ENCODE measurements at places on chromosomes 7 and 10.
A peak's percentile ranks its signal among the peaks of the same experiment; 100 is the strongest.

- DNase-seq, result no peak
Measured at GRCh38 chr10:83289373-83289772, 849.9 kb upstream of the GHITM start.

GRCh38 chr7:90267263-90267858 is 22.4 kb downstream of the CFAP69 start:
- DNase-seq, result no peak

DNA sequence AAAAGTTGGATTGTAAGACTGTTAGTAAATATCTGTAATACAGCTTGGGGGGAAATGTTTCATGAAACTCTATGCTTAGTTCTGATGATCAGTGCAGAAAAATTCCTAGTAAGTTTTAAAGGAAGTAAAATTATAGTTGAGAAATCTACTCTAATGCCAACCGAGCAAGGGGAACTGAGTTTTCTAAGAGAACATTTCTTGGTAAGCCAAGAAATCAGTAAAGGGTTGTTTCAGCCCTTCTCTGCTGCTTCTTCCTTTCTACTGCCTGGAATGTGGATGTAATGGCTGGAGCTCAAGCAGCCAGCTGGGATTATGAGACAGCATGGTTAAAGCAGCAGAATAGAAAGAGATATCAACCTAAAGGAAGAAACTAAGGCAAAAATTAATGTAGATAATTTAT is 15.9 kb upstream of the AKR1B1 start:
- no peak for DNase-seq

GRCh38 chr10:17669185-17669872 is 25.4 kb downstream of the STAM start:
- DNase-seq, result no peak

DNA sequence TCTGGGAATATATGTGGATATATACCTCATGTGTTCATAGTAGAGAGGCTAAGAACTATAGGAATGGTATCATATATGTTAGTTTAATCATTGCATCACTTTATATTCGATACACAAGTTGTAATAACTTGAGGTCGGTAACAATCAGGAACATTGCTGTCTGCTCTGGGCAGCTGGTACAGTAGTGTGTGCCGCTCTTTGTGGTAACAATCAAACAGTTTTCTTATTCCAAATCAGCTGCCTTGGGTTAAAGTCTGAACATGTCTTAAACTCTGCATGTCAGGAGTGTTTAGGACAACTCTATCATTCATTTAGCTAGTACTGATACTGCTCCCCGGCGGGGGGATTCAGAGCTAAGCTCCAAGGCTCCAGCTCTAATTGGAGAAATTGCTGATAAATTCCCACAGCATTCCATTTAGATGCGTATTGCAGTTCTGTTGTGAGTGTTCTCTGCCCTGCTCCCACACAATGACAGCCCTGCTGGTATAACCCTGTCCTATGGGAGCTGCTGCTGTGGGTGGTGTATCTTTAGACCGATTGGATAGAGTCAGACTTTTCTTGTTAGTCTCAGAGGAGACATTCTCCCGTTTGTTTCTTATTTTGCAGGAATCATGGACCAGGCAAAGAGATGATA is 707.5 kb upstream of the FZD8 start:
- DNase-seq, result no peak

GRCh38 chr10:73867126-73867807 is 7.1 kb downstream of the CAMK2G start:
- DNase-seq, result no peak

DNA sequence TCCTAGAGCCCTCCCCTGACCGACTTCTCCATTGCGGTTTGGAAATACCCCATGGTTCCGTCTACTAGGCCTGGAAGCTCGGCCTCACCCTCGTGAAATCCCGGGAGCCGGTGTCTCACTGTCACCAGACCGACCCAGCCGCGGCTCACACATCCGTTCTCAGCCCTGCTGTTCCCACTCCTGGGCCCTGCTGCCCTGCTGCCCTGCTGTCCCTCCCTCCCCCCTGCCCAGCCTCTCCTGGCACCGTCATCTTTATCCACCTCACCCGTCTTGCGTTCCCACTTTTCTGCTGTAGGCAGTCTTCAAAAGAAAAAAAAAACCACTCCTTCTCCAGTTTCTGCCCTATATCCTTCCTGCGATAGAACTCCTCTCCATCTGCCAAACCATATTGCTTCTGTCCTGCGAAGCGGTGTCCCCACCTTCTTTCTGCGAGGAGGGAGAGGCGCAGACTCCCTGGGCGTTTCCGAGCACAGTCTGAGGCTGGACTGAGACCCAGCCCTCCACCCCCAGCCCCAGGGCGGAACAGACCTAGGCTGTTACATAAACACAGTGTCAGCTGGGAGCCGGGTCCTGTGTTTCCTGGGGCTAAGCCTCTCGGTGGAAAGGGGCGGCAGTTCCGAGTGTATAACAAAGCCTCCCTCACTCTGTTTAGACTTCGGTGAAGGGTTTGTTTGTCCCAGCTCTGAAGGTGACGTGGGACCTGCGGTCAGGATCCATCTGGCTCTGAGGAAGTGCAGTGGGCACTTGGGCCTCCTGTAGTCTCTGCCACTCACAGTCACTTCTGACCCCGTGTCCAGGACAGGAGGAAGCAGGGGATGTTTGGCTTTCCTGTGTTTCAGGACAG is 2.8 kb downstream of the AGAP3 start:
- DNase-seq, result peak; percentile 53

- no peak for DNase-seq
Measured at GRCh38 chr7:91033574-91033973, 230.7 kb upstream of the FZD1 start.

DNA sequence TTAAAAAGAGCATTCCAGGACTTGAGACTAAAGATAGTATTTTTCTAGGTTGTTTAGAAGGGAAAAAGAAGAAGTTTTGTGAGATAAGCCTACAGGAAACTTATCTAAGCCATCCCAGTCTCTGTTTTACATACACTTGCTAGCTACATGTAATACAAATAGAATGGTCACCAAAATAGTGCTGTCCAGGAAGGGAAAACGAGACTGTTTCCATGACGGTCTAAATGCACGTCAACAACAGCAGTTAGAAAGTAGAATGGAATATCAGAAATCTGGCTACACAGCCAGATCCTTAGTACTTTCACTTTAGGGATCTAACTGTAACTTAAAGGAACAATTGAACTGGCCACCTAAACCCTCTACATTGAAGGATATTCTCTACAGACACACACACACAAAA is 117.6 kb downstream of the TSPAN12 start:
- DNase-seq, result no peak

DNA sequence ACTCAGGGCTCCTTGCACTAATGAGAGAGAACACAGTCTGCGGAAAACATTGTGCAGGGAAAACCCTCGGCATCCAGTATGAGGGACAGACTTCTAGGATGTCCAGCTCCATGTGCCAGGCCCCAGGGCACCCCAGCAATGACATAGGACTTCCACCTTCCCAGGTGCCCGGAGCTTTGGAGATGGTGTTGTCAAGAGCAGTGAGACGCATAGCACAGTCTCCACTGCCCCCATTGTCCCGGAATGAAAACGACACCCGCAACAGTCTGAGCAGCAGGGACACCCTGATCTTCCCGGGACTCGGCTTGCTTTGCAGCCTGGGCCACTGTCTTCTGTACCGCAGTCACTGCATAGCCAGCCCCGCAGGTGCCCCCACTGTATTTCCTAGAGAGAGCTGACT is 339.2 kb upstream of the ADARB2 start:
- no peak for DNase-seq

- no peak for DNase-seq
Measured at GRCh38 chr7:38147005-38147404, 31.0 kb upstream of the STARD3NL start.

- no peak for DNase-seq
Measured at GRCh38 chr7:95002775-95003174, 95.4 kb downstream of the PPP1R9A start.

GRCh38 chr10:86644152-86644793 is 10.1 kb upstream of the OPN4 start:
- no peak for DNase-seq

- DNase-seq, result no peak
Measured at GRCh38 chr7:105656922-105657521, 75.7 kb upstream of the EFCAB10 start.

- DNase-seq, result no peak
Measured at GRCh38 chr7:116582806-116583444, 58.1 kb downstream of the CAV1 start.

- DNase-seq, result no peak
Measured at GRCh38 chr7:2761801-2762497, 73.9 kb downstream of the AMZ1 start.

DNA sequence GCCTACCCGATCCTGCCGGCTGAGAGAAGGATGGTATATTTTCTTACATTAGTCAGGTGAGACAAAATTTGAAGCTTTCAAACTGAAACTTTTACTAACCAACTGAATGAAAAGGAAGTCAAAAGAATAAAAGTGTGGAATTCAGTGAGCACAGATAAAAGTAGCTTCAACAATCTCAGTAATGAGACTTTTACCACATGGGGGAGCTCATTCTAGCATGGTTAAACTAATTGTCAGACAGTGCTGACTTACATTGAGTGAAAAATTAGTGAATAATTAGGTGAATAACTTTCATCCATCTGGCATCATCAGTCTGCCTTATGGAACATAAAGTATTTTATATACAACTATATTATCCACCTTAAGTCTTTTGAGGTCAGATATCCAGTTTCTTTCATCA is 8.4 kb downstream of the FAM237B start:
- peak; percentile 41 for DNase-seq

GRCh38 chr10:77905086-77905748 is 21.3 kb downstream of the DLG5 start:
- no peak for DNase-seq

DNA sequence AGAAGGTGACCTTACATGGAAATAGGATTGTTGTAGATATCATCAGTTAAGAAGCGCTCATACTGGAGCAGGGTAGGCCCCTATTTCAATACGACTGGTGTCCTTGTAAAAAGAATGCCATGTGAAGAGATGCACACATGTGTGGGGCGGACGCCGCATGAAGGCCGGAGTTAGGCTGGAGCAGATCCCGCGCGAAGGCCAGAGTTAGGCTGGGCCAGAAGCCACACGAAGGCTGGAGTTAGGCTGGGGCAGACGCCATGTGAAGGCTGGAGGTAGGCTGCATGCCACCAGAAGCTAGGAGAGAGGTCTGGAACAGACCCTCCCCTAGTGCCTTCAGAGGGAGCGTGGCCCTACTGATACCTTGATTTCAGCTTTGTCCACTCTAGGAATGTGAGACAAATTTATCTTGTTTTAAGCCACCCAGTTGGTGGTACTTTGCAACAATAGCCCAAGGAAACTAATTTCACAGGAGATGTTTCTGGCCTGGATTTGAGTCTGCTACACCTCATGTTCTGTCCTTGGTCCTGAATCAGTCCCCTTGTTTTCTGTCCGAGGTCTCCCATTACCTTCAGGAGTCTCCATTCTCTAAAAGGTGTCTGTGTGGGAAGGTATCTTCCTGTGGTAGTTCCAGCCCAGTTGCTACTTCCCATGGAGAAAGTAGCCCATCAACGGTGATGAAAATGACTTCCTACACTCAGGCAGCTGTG is 585.8 kb downstream of the LRMDA start:
- DNase-seq, result no peak

DNA sequence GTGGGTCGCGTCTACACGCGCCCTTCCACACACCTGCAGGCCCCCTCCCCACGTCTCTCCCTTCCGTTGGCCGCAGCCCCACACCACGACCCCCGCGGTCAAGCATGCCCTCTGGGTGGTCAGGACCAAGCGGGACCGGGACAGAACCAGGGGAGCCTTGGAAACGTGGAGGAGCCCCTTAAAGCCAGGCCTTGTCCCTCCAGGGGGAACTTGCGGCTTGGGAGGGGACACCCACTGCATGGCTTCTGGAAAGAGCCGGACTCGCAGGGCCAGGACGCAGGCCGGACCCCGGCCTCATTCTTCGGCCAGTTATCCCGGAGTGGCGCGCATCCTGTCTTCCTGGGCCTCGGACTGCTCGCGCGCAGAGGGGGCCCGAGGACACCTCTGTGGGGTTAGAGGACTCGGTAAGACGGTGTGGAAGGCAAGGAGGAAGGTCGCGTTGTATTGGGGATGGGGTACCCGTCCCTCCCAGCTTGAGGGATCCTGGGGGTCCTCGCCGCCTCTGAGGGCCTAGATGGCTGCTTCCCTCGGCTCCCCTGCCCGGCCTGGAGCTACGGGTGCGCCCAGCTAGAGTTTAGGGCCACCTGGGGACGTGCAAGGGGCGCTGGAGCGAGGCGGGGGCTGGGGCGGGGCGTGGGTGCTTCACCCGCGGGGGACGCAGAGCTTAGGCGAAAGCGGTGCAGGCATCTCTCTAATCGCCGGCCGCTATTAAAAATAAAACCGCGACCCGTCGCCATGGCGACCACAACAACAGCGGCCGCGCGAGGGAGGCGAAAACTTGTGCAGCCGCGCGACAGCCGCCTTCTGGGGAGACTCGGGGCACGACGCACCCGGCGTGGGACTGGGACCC is 1.8 kb upstream of the PDGFA start:
- no peak for DNase-seq

DNA sequence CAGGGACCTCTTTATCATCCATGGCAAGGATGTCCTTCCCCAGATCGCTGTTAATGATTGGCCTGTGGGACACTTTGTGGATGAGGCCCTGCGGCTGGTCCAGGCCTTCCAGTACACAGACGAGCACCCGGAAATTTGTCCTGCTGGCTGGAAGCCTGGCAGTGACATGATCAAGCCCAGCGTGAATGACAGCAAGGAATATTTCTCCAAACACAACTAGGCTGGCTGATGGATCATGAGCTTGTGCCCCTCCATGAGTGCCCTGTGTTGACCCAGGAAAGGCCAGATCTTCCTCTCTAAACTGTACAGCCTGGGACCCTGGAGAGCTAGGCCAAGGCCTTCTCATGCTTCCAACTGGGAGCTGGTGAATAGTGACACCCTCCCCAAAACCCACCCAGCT is 124.1 kb downstream of the CUL2 start:
- DNase-seq, result no peak

DNA sequence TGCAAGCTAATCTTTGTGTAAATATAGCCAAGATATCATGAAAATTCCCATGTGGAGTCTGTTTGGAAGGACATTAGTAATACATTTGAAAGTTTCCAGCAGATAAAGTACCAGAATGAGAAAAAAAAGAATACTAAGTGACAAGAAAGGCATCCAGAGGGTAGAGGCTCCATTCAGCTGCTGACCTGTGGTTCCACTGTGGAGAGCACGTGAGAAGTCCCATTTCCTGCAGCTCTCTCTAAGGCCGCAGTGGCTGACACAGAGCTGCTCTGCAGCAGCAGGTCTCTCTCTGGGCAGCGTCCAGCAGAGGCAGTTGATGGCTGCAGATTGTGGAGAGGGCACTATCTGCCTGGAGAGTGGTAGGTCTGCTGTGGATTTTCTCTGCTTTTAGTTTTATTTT is 100.1 kb upstream of the TMEM72 start:
- DNase-seq, result no peak

DNA sequence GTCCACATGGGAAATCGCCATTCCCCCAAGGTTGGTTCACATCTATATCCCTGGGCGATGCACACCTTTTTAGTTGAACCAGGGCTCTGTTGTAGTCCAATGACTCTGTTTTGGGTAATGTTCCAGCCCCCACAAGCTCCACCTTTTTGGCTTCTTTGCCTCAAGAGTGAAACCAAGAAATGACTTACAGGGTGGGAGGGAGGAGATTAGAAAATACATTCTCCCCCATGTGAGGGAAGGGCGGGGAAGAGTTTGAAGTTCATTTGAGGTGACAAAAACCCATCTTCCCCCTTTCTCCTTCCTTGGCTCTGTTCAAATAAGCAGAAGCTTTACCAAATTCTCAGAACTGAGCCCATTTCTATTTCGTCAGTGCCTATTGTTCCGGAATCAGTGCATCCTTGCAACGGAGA is 82.8 kb downstream of the GATA3 start:
- DNase-seq, result no peak

- DNase-seq, result peak; percentile 17
Measured at GRCh38 chr10:15642095-15642494, 77.6 kb downstream of the ITGA8 start.
